GM20000 (cell line): ENCODE measurements at places on chromosomes 5 and 9.

DNA sequence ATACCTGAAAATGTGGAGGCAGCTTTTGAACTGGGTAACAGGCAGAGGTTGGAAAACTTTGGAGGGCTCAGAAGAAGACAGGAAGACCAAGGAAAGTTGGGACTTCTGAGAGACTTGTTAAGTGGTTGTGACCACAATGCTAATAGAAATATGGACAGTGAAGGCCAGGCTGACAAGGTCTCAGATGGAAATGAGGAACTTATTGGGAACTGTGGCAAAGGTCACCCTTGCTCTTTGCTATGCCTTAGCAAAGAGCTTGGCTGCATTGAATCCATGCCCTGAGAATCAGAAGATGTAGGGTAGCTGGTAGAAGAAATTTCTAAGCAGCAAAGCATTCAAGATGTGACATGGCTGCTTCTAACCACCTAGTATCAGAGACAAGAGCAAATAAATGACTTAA, 244.4 kb upstream of the ADRA1B start:
- DNase-seq, result no peak

DNA sequence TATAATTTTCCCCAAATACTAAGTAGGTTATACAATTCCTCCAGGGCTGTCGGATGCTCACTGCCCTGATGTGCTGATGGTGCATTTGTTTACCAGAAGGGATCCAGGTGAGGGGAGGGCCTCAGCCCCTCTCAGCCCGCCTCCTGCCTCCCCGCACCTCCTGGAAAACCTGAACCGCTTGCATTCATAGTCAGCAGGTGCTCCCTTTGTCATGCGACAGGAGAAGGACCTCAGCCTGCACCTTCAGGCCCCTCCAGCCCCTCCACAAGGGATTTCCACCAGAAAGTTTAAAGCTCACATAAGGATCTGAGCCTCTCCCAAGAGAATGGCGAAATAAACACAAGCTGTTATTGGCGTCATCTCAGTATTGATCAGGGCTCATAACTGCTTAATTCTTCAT, 36.5 kb upstream of the NTNG2 start:
- no peak for DNase-seq

- DNase-seq, result peak; percentile 46
Measured at GRCh38 chr9:84669013-84669287, 579 bp upstream of the NTRK2 start.

DNA sequence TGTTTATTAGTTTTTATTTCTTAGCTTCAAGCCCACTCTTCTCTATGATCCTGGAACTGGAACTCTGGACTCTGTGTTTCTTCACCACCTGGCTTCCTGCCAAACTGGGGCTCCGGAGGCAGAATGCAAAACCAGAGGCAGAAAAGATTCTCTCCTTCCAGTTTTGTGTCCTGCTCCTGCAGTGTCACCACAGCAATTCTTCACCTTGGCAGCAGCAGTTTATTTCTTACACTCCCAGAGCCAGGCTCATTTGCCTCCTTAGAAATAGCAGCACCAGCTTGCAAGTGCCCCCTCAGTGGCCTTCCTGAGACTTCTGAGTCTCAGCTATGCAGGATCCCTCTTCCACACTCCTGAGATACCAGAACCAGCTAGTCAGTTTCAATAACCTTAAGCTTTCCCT, 26.7 kb upstream of the CAMK4 start:
- no peak for DNase-seq

DNA sequence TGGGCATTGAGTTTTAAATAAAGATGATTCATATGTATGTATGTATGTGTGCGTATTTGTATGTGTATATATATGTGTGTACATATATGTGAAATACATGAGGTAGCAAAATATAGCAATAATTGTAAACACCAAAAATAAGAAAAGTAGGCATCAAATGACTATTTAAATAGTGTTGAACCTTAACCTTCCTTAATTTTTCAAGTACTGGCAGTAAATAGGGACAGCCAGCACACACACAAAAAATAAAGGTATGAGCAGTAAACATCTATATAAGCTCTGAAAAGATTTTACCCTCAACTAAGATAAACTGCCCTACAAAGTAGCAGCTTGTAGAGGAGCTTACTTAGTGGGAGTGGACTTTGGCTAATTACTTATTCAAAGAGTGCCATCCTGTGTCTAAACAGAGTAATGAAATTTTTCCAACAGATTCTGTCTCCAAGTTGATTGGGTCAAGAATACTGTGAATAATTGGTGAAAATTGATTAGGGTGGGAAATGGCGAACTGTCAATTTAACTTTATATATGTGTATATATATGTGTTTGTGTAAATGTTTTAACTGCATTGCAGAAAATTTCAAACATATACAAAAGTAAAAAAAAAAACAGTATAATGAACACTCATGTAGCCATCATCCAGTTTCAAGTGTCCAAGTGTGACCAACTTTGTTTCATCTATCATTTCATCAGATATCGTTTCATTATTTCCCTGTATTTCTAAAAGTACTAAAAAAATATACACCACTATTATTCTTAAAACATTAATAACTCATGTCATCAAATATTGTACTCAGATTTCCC, 2.0 kb upstream of the ADAMTS6 start:
- DNase-seq, result peak; percentile 72

GRCh38 chr9:81902196-81902595, 26.0 kb upstream of the SPATA31D4 start:
- no peak for DNase-seq

DNA sequence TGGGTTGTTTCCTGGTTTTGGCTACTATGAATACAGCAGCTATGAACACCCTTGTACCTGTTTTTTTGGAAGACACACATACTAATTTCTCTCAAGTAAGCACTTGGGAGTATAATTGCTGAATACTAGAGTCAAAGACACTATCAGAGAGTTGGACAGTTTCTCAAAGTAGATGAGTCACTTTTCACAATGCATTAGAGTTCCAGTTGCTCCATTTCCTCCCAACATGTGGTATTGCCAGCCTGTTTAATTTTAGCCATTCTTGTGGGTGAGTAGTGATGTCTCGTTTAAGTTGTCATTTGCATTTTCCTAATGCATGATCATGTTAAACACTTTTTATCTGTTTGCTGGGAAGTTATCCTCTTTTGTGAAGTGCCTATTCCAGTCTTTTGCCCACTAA, 81.6 kb upstream of the GDNF start:
- DNase-seq, result no peak

- no peak for DNase-seq
Measured at GRCh38 chr9:108956022-108956630, 21.9 kb downstream of the ABITRAM start.

- DNase-seq, result no peak
Measured at GRCh38 chr5:72005671-72006070, 101.6 kb upstream of the MAP1B start.

GRCh38 chr9:95425910-95426551, 90.7 kb downstream of the PTCH1 start:
- DNase-seq, result no peak

- DNase-seq, result no peak
Measured at GRCh38 chr5:102762562-102763227, 7.6 kb downstream of the PAM start.

DNA sequence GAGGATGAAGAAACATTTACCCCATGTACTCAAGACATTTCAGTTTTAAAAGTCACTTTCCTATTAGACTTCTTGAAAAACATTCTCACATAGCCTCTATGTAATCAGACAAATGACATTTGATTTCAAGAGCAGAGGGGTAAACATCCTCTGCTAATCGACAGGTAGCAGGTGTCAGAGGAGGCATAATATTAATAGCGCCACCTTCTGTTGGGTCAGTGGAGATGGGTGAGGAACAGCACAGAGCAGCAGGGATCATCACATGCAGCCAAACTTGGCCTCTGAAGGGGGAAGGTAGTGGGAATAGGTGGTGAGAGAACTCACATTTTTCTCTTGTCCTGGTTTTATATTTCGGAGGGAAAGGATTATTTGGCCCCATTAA, 3.3 kb upstream of the LSM11 start:
- peak; percentile 65 for DNase-seq

GRCh38 chr9:37004424-37004935, 29.6 kb downstream of the PAX5 start:
- peak; percentile 50 for DNase-seq

DNA sequence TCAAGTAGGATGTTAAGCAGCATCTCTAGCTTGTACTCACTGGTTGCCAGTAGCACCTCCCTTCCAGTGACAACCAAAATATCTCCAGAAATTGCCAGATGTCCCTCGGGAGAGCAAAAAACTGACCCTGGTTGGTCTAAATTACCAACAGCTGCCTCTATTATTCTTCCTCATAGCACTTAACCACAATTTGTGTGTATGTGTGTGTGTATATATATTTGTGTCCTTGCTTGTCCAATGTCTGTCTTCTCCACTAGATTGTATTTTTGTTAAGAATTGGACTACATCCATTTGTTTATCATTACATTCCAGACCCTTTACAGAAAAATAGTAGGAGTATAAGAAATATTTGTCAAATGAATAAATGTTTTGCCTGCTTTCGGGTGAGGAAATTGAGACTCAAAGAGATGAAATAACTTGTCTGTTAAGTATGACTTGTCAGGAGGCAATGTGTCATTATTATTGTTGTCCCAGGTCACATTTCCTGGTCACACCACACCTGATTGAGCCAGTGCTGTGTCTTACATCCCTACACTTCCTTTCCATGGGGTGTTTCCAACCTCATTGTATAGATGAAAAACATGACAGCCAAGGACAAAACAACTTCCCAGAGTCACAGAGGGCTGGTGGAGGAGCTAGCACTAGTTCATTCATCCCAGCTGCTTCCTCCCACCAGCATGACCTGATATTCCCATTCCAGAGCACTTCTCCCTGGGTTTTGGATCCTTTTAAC, 11.4 kb upstream of the GRPEL2 start:
- no peak for DNase-seq

- DNase-seq, result no peak
Measured at GRCh38 chr9:125380406-125380805, 118.8 kb downstream of the GAPVD1 start.

DNA sequence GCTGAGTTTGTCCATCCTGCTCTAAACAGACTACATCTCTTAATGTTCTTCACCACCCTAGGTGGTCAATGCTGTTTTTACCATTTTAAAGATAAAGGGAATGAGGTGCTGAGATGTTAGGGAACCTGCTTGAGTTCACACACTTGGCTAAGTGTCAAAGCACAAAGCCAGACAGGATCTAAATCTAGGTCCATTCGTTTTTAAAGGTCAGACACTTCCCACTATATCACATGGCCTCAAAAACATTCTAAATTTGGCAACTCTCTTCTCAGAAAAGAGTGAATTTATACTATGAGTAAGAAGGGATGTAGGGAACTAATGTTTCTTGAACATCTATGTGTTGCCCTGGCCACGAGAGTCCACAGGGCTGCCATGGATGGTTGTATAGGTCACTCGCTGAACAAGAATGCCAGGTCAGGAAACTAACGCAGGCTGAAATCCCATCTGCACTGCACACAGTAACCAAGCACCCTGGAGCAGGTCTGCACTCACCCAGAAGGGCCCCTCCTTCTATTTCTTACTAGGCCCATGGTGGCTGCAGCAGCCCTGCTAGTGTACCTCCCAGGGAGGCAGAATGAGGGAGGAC, 213.0 kb downstream of the SPOCK1 start:
- no peak for DNase-seq

GRCh38 chr5:89241186-89241585, 358.2 kb upstream of the MEF2C start:
- DNase-seq, result no peak

DNA sequence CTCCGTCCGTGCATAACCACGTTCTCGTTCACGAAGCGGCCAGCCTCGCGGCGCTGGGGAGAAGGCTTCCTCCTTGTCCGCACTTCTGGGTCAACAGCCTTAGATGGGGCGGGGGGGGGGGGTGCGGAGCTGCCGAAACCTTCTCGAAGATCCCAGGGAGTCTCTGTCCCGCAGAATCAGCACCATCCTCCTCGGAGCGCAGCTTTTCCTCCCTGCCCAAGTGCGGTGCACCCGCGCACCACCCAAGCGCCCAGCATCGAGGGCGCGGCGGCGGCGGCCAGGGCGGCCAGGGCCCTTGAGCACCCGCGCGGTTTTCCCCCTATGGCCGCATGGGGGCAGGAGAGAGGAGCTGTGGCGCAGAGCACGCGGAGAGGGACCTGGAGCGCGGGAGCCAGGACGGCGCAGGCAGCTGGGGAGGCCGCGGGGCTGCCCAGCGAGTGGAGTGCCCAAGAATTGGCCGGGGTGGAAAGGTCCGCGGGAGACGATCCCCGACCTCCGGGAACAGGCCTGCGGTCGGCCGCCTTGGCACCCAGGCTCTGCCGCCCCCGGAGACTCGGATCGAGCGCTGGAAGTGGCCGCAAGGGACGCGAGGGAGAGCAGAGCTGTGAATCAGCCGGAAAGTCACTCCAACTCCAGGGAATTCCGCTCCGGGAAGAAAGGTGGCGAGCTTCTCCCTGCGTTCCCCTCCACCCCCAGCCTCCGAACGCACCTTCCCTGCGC, 43.1 kb downstream of the TMEM174 start:
- DNase-seq, result peak; percentile 86

DNA sequence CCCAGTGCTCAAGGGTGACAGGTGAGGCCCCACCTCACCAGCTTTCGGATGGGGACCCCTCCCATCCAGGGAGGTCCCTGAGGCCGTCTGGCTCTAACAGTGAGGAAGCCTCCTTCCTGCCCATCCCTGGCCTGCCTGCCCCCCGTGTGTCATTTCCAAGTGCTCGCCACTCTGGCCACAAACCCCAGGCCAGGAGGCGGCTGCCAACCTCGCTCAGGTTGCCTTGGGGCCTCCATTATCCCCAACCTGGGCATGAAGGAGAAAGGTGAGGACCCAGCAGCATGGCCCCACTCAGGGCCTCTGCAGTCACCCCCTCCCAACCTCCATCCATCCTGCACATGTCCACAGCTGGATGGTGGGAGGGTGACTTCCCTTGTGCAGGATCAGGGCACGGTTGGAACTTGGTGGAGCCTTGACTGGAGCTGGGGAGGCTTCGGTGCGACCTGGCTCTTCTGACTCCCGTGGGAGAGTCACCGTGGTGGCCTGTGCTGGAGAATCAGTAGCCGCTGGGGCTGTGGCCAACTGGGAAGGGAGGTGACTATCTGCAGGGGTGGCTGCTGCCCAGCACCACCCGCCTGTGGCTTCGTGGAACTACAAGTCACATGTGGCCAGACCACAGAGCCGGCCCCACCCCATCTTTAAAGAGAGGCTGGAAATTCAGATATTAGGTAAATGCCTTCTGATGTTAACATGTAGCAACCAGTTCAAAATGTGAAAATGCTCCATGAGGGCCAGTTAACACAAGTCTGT, 37.5 kb upstream of the GFPT2 start:
- no peak for DNase-seq

DNA sequence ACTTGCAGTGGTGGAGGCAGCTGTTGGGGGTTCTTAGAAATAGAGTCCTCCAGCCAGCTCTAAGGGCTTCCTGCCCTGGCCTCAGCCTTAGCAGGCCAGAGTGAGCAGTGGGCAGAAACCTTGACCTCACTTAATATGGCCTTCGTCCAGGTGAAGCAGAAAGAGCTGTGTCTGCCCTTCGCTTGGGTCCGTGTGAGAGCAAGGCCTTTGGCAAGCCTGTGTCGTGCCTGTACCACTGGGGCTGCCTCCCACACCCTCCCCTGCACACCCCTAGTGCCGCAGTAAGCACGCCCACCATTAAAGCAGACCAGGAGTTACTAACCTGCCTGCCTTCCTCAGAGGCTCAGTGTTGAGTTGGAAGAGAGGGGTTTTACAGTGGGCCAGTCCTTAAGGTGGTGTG, 13.6 kb downstream of the ARPC5L start:
- no peak for DNase-seq
